ENCODE measurements at places on chromosomes 16 and 17.

DNA sequence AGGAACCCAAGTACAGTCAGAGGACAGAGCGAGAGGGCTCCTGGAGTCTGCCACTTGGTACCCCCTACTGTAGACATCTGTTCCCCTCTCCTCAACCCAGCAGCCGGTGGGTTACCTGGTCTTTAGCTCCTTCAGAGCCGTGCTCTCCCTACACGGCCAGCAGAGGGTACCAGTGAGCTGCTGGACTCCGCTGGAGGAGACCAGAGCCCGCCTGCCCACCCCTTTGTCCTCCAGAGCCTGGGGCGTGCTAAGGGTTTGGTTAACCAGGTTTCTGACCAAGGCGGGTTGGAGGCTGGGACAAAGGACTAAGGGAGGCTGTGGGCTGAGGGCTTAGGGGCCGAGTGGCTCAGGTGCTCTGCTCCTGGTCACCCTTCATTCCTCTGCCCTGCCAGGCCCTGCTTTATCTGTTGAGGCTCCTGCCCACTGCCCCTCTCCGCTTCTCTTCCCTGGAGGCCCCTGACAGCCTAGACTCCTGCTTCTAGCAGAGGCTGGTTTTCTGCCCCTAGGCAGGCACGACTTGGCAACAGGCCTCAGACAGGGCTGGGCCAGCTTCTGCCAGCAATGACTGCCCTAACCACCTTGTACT is 2.7 kb upstream of the HSD11B2 start:
- no peak for DNase-seq

DNA sequence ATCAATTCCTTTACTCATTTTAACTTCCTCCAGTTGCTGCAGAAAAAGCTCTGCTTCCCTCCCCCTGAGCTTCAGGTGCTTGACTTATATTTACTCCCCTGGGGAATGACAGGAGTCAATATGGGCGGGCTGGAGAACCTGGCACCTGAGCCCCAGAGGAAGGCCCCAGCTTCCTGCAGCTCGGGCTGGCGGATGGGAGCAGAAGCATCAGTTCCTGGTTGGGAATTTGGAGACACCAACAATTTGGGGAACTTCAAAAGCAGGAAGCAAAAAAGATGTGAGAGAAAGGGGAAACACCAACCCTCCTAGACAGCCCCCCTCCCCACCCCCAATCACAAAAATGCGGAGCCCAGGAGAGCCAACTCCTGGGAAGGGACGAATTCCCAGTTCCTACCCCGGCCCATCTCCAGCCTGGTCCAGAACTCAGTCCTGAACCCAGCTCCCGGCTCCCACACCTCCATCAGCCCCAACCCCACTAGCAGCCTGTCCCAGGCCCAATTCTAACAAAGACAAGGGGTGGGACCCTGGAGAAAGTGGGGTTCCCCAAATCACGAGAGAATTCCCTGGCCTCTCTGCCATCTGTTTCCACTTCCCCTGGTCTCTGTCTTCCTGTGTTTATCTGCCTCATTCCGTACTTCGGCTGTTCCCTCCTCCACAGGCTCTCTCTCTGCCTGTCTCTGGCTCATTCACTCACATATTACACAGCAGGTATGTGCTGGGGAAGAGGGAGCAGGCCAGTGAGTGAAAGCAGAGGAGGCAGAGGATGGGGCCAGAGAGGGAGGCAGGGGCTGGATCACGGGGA is 16.2 kb upstream of the ASGR2 start:
- no peak for DNase-seq

GRCh38 chr17:31113939-31114338 is 19.2 kb downstream of the NF1 start:
- no peak for DNase-seq

DNA sequence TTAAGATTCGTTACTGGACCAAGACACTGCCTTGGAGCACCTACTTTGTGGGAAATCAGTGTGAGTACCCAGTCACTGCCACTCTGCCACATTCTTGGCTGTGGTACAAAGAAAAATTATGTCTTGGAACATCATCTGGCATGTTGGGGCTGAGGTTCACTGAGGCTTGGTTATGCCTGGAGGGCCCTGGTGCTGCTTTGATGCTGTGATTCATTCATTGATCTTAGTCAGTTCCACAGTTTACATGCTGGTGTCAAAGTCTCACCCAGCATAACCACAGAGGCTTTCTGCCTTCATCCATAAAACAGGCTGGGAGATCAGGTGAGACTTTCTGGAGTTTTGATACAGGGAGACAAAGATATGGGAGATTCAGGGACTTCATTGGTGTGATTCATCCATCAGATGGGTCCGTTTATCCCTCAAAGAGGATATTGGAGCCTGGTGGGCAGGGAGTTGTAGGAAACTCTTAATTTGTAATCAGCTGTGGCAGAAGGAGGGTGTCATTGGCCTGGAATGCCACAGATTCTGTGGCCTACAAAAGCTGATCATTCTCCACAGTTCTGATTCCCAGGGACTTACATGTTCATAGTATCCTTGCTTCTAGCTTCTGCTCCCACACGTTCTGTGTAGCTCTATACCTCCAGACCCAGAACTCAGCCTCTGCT is 322.5 kb downstream of the PMP22 start:
- no peak for DNase-seq

DNA sequence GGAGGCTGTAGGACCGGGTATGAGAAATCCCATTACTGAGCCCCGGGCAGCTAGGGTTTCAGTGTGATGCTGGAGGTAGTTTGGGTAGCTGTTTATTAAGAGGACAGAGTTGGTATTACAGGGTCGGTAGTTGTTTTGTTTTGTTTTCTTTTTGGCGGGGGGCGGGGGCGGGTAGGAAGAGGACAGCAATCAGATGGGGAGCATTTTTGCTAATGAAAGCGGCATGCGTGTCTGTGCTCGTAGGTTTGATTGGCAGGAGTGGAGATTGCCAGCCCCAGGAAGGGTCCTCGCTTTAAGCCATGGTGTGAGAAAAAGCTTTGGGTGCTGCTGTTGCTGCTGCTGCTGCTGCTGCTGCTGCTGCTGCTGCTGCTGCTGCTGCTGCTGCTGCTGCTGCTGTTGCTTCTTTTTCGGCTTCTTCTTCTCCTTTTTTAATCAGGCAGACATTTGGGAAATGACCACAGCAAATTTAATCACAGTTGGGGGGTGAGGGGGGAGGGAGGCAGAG is 498.5 kb upstream of the ZFHX3 start:
- DNase-seq: no peak

- DNase-seq: no peak
Measured at GRCh38 chr17:2388020-2388682, 12.7 kb downstream of the MNT start.

DNA sequence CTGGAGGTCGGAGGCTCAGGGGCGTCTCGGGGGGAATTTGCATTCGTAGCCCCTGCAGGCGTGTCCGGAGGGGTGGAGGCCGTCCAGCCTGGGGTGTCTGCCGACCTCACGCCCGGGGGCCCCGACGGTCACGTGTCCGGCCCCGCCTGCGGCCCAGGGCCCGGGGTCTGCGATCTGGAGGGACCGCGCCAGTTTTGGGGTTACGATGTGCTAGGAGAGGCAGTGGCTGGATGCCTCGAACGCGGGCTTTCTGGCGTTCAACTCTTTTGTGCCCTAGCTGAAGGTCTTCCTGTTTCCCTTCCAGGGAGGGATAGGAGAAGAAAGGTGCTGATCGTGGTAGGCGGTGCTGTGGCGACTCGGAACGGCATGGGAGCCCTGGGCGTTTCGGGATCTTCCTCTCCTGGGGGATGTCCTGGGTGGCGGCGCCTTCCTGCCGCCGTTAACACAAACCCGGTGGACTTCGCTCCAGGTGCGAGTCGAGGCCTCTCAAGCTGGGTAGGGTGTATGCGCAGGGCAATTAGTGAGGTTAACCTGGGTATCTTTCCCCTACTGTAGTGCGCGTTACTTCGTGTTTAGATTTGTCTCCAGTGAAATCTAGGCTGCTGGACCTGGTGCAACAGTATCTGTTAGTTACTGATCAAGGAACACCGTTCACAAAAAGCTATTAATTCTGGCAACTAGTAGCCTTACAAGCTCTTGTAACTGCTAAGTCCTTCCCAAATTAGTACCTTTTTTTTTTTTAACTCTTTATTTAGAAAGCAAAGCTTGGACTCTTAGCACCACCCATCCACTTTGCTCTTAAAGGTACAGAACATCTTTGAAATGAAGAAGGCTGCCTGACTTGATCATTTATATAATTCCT is 1.3 kb downstream of the AKAP1 start:
- DNase-seq: no peak

GRCh38 chr17:19487024-19487600 is 46.5 kb upstream of the SLC47A1 start:
- DNase-seq: no peak

- DNase-seq: no peak
Measured at GRCh38 chr17:12727076-12727760, 61.5 kb downstream of the MYOCD start.

GRCh38 chr16:67525176-67525860 is 3.3 kb upstream of the RIPOR1 start:
- no peak for DNase-seq

DNA sequence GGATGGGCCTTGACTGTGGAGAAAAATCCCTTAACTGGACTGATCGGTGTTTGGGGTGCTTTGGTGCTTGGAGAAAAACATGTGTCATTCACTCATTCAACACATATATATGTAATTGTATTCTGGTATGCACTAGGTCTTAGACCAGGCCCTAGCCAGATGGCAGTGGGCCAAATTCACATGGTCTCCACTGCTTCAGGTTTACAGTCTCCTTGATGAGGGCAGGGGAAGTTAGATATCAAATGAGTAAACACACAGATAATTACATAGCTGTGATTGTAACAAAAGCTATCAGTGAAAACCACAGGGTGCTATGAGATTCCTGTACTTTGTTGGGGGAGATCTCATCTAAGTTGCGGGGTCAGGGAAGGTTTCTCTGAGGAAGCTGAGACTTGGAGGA is 78.8 kb downstream of the WWP2 start:
- no peak for DNase-seq

DNA sequence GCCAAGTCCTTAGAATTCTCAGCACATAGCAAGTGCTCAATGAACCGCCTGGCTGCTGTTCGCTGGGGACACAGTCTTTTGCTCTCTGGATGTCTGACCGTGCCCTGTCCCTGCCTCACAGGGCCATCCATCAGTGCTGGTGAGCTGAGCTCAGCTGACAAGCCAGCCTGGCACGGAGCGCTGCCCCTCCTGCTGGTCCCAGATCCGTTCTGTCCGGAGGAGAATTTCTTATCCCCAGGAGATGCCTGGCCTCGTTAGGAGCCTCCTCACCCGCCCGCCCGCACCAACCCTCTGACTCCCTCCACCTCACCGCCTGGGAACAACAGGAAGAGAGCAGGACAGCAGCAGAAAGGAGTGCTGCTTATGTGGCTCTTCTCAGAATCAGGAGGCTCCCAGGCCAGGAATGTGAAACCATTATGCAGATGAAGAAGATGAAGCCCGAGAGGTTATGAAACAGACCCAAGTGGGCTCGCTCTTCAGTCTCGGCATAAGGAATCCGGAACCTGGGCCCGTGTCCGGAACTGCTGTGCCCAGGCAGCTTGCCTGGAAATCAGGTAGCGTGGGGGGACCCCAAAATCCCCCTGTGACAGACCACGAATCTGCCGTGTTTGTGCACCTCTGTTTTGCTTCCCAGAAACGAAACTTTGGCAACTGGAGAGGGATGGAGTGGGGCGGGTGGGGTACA is 28.8 kb upstream of the RMI2 start:
- no peak for DNase-seq

DNA sequence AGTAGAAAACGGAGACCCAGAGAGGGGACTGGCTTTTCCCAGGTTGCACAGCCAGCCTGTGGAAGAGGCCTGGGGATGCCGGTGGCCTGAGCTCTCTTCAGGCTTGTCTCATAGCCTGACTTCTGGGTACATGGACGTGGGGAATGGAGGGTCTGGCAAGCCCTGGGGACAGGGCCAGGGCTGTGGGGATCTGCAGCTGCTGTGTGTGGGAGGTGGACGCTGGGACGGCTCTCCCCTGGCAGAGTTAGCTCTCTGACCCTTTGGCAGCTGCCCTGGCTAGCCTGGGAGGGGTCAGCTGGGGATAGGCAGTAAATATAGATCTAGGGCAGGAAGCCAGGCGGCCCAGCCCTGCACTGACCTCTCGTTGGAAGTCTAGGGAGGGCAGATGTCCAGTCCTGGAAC is 20.5 kb downstream of the SLC4A1 start:
- DNase-seq: no peak

DNA sequence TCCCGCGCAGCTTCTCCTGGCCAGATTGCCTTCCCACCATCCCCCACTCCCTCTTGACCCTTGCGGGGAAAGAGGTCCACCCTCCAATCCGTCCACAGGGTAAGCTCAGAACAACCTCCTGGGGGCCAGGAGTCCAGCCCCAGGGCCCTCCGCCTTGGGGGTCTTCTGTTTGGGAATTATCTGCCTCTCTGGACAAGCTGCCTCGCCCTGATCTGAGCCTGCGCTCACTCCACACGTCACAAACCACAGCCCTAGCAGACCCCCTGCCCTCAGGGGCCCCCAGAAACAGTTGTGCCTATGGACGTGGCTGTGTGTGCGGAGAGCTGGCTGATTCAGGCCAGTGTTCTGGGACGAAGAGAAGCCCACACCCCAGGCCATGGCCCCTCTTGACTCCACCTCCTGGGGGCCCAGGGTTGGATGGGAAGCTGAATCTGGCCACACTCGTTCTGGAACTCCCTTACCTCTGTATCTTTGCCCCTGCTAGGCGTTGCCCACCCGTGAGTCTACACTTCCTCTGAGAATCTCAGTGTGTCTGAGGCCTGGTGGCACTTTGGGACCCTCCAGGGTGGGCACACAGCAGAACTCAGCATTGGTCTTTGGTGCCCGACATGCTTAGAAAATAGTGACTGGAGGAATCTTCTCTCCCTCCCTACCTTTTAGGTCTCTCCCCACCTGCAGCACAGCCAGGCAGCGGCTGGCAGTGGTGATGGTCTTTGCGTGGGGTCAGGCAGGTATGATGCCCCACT is 119.9 kb upstream of the SMURF2 start:
- no peak for DNase-seq

GRCh38 chr17:58565389-58566311 is 51.2 kb upstream of the MTMR4 start:
- no peak for DNase-seq

GRCh38 chr16:84514874-84515835 is 10.7 kb upstream of the MEAK7 start:
- DNase-seq: peak; percentile 42

DNA sequence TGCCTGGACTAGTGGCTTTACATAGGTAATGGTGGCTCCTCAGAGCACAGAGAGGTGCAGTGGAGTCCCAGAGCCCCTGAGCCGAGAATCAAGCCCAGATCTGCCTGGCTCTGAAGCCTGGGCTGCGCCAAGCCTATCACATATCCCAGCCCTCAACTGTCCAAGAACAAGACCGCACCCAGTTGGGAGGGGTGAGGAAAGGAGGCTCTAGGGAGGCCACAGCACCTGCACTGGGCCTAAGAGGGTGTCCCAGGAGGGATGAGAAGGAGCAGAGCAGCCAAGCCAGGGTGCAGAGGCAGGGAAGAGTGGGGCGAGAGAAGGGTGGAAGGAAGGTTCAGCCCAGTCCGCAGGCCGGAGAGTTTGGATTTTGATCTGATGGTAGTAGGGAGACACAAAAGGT is 941 bp upstream of the RNF112 start:
- no peak for DNase-seq

GRCh38 chr16:24954137-24954536 is 61.0 kb downstream of the ARHGAP17 start:
- no peak for DNase-seq

- DNase-seq: no peak
Measured at GRCh38 chr17:18257982-18258355, 569 bp downstream of the FLII start.

Measured in esophagus squamous epithelium (tissue), 5 donors.